ENCODE measurements at places on chromosomes 4 and X.

- no peak for DNase-seq
Measured at GRCh38 chr4:22202246-22202974, 253.8 kb upstream of the KCNIP4 start.

- no peak for DNase-seq
Measured at GRCh38 chr4:39544580-39545315, 17.5 kb upstream of the UGDH start.

- DNase-seq: no peak
Measured at GRCh38 chr4:163631288-163631687, 136.8 kb downstream of the TMA16 start.

DNA sequence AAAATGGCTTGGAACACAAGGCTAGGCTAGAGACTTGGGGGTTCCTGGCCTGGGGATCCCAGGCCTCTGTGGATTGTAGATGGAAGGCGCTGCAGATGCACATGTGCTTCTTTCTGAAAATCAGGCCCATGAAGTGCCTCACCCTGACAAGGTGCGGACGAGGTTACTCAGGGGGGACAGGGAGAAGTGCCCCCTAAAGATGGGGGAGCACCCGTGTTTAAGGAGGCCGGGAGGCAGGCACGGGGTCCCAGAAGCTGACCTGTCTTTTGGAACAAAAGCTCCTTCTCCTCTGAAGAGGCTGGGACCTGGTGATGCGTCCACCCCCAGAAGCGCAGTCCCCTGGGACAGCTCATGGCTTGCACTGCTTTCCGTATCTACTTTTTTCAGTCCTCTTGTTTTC is 2.4 kb downstream of the PDZD4 start:
- no peak for DNase-seq

DNA sequence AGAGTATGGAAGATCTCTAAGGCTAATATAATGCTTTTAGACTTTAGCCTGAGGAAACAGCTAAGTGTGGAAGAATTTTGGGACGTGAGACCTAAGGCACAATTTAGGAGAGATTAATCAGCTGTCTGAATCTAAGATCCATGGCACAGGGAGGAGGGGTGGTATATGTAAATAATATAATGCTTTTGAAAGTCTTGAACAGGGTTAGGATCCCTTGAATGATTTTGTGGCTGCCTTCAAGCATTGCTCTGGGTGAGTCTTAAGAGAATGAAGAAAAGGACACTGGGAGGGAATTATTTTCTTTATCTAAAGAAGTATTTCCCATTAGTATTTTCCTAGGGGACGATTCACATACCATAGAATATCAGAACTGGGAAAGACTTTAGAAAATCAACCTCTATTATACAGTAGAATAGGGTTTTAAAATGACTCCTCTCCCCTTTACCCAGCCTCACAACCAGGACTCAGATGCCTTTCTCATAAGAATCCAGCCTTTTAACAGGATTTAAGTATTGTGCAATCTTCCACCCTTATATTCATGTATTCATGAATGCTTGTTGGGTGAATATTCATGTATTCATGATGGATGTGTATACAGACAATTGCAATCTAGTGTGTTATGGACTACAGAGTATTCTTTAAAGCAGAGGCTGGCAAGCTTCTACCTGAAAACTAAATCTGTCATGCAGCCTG is 664.2 kb upstream of the CPEB2 start:
- DNase-seq: no peak

GRCh38 chr4:4328840-4329239 is 38.8 kb downstream of the ZBTB49 start:
- DNase-seq: no peak

DNA sequence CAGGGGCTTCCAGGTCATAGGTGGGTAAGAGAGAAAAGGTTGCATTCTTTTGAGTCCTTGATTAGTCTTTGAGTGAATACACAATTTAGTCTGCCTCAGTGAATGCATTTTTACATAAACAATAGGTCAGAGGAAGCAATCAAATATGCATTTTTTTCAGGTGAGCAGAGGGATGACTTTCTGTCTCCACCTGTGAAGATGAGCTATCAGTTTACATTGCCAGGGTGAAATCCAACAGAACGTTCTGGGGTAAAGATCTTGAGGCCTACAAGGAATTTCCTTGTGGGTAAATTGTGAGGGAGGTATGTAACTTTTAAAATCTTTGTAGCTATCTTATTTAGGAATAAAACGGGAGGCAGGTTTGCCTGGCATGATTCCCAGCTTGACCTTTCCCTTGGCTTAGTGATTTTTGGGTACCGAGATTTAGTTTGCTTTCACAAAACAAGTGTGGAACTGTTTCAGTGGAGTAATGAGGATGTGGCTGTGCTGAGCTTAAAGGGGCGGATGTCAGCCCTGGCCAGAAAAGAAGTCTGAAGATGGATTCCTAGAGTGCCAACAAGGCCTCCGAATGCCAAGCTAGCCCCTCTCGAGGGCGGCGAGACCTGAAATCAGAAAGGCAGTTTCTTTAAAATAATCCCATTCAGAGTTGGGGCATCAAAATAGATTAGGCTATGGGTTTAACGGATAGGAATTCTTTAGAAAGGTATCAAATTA is 29.5 kb downstream of the TMEM131L start:
- no peak for DNase-seq

DNA sequence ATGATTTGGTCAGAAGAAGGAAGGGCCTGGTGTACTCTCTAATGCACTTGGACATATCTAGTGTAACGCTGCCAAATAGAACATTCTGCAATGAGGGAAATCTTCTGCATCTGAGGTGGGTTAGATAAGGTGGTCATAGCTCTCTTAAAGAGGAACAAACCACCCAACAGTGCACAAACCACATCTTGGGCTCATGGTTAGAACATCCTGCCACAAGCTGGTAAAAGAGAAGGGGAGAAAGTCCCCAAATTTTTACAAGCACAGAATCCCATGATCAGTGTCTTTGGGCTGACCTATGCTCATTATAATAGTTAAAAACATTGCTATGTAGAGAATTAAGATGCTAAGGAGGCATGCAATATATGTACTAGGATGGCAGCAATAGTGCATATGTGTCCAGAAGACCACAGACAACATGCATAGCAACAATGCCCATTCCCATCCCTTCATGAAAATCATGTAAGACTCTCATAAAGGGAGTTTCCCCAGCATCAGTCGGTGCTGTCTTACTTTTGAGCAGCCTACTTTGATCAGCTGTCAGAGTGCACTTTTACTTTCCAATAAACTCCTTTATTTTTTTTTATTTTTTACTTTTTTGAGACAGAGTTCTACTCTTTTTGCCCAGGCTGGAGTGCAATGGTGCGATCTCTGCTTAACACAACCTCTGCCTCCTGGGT is 99.7 kb upstream of the SLC7A11 start:
- peak; percentile 68 for DNase-seq

Data from GM12865 (cell line).